ENCODE measurements at places on chromosomes 4 and X.
A peak's percentile ranks its signal among the peaks of the same experiment; 100 is the strongest.

GRCh38 chr4:56206258-56206657 lies 181.0 kb downstream of the AASDH start:
- no peak for DNase-seq

GRCh38 chr4:8465615-8466611 lies 25.3 kb downstream of the TRMT44 start:
- no peak for DNase-seq

GRCh38 chrX:39772057-39772832 lies 325.5 kb downstream of the BCOR start:
- DNase-seq, result peak; percentile 36

DNA sequence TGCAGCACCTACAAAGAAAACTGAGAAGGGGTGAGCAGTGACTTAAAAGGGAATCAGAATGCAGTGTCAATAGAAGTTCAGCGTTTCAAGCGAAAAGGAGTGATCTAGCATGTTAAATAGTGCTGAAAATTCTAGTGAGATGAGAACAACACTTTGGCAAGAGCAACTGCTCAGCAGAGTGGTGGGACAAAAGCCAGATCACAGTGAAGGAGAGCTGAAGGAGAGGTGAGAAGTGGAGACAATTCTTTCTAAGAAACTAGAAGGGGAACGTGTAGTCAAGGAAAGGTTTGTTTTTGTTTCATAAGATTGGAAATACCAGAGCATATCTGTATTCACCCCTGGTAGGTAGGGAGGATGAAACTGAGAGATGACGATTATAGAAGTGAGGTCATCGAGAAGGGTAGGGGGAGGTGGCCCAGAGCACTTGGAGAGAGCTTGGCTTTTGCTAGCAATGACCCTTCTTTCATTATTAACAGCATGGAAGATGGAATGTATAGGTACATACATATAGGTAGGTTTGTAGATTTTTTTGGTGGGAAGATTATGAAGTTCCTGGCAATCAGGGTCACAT lies 33.7 kb downstream of the SRPX2 start:
- DNase-seq, result no peak

DNA sequence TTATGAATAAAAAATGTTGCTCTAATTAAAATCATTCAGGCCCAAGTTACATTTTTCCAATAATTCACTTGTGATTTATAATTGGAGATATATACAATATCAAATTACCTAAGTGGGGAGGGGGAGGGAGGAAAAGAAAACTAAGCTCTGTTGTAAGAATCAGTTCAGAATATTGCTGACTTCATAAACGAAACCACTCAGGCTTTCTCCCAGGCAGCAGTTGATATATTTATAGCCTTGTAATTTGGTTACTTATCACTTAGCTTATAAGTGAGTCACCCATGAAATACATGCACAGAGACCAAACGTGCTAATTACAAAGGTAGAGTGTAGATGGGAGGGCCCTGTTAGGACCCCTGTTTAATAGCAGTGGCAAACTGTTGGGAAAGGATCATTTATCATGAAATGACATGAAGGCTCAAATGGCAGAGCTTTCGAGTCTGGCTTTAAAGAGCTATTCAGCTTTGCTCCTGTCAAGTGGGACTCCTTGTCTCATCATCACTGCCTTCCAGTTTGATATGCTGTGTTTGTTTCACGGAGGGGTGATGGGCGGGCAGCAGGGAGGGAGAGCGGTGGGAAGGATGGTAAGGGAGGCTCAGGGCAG lies 105.6 kb upstream of the PGRMC2 start:
- no peak for DNase-seq

DNA sequence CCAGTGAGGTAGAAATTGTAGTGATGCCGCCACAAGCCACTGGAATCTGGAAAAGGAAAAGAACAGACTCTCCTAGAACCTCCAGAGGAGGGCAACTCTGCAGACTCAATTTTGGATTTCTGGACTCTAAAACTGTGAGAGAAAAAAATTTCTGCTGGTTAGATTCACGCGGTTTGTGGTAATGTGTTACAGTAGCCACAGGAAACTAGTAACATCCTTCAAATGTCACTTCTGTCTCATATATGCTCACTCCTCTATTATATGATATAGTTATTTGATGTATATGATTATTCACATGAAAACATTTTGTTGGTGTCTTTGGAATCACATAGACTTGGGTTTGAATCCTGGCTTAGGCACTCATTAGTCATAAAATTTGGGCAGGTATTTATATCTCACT lies 18.8 kb downstream of the LDOC1 start:
- DNase-seq, result no peak

GRCh38 chr4:78265006-78265405 lies 207.9 kb downstream of the FRAS1 start:
- no peak for DNase-seq

- DNase-seq, result no peak
Measured at GRCh38 chr4:183407635-183408464, 36.6 kb upstream of the CDKN2AIP start.

DNA sequence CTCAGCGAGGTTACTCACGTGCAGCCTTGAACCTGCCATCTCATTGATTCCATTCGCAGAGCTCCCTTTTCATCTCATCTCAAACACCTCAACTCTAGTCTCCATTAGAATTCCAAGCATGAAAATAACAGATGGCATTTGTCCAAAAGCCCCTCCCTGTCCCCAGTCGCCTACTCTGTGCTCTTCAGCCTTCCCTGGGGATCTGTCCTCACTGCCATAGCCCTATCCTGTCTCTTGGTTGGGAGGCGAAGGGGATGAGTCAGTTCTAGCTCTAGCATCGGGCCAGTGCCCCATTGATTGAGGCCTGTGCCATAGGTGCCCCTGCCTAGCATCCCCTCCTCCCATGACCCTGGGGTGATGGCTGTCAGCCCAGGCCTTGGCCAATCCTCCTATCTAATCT lies 134.0 kb upstream of the PJA1 start:
- no peak for DNase-seq

GRCh38 chr4:38323141-38323641 lies 340.8 kb upstream of the KLF3 start:
- DNase-seq, result no peak

DNA sequence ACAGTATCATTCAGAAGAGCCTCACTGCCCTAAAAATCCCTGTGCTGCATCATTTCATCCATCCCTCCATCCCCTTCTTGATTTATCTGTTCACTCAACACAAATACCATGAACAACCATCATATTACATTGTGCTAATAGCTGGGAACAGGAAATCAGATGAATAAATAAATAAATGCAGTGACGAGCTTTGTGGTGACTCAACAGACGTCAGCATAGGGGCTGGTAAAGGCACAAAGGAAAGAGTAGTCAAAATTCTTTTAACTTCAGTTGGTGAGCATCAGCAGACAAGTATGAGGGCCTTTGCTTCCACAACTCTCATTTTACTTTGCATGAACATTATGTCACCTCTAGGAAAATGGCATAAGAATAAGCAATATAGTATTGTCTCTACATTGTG lies 65.5 kb downstream of the EDNRA start:
- no peak for DNase-seq

GRCh38 chr4:145316897-145317574 lies 136.6 kb upstream of the OTUD4 start:
- no peak for DNase-seq

DNA sequence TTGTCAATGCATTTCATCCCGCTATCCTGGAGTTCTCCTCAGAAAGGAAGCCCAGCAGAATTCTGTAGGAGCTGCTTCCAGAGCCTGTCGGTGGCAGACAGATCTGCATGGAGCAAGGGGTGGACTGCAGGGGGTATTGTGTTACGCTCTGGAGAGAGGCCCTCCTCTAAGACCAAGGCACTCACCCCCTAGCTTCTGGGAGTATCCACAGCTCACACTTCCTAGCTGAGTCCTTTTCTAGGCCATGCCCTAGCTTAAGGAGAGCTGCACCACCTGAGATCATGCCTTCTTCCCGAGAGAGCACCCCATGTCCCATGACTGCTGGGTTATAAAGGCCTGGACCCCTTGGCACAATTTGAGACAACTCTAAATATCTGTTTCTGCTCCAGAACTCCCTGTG lies 39.1 kb downstream of the MTNR1A start:
- no peak for DNase-seq

DNA sequence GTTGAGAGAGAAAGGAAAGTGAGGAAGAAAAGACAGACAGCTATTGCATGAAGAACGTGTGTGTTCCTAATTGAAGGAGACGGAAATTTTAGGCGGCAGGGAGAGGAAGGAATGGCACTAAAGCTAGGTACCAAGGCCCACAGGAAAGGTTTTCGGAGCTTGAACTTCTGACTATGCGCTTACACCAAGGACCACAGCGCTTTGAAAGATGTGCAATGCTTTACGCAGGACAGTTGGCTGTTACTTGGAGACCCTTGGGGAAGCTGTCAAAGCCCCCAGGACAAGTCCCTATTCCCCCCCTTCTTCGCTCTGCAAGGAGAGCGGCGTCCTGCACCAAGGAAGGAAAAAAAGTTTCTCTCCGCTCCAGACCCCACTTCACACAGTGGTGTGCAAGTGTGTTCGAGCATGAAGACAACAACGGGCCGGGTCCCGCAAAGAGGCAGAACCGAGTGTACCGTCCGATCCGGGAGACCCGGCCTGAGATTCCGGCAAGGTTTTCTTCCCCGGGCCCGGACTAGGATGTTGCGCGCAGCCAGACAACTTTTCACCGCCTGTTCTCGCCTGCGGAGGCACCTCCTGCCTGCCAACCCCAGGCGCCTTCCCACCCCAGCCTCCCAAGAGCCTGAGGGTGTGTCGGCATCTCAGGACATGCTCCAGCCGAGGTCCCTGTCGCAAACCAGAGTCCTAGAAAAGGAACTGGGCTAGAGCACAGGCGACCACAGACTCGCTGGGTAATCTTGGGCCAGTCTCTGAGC lies 896 bp downstream of the KDR start:
- DNase-seq, result no peak

DNA sequence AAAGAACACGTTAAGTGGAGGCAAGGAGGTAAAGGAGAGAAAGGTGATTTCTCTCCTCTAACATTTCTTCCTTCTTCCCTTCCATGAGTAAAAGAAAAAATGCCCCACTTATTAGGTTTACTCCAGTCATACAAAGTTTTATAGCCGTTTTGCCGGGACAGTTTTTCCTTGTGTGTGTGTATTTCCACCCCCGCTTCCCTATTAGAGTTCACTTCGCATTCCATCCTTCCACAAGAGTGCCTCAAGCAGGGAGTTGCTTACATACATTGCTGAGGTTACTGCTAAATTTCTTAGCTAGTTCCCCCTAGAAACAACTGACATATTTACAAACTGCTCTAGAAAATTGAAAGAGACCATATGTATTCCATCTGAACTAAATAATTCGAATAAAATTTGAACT lies 45.2 kb upstream of the BMP15 start:
- no peak for DNase-seq

GRCh38 chrX:143615851-143616250 lies 20.1 kb downstream of the SLITRK4 start:
- no peak for DNase-seq

DNA sequence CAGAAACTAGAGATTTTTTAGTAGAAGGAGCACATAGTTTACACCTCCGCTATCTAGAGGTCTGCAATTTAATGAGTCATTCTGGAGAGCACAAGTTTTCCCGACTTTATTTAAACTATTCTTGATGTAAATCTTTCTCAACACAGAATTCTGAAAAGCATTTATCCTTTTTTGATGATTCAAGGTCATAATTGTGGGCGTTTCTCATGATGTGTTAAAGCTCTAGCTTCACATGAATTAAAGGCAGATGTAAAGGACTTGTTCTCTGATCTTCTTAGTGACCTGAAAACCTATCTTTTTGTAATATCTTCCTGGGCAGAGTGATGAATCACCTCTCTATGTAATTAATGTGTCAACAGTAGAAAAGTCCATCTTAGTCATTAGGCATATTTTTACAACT lies 128.8 kb downstream of the COMMD8 start:
- DNase-seq, result no peak

DNA sequence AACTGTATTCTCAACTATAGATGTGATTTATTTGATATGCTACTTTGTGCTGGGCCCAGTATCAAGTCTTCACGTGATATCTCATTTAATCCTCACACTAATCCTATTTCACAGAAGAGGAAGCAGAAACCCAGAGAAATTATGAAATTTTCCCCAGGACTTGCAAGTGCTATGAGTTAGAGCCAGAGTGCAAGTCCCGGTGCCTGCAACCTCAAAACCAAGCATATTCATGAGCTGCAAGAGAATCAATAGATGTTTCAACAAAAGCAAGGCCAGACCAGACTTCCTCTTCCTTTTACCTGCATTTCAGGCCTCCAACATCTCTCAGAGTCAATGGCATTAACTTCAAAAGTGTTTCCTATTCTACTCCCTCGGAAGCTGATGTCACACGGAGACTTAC lies 92.2 kb upstream of the GATB start:
- DNase-seq, result no peak

- DNase-seq, result no peak
Measured at GRCh38 chrX:136268051-136269048, 17.1 kb upstream of the MAP7D3 start.

DNA sequence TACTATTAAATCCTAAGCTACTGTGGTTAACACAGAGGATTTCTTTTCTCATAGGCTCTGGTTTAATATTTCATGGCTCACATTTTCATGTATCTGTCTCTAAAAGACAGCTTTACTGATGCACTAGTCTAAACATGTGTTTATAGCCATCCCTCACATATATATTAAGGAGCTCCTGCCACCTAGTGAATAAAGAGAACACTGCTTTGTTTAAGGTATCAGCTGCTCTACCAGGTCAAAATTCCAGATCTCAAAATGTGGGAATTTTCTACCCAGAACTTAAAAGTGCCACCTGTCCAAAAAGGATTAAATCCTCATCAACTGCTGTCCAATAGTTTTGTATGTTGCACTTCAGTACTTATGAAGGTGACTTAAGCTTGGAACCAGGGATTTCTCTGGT lies 188.5 kb upstream of the TEX13C start:
- no peak for DNase-seq

- DNase-seq, result no peak
Measured at GRCh38 chr4:76292730-76293129, 13.8 kb upstream of the STBD1 start.

DNA sequence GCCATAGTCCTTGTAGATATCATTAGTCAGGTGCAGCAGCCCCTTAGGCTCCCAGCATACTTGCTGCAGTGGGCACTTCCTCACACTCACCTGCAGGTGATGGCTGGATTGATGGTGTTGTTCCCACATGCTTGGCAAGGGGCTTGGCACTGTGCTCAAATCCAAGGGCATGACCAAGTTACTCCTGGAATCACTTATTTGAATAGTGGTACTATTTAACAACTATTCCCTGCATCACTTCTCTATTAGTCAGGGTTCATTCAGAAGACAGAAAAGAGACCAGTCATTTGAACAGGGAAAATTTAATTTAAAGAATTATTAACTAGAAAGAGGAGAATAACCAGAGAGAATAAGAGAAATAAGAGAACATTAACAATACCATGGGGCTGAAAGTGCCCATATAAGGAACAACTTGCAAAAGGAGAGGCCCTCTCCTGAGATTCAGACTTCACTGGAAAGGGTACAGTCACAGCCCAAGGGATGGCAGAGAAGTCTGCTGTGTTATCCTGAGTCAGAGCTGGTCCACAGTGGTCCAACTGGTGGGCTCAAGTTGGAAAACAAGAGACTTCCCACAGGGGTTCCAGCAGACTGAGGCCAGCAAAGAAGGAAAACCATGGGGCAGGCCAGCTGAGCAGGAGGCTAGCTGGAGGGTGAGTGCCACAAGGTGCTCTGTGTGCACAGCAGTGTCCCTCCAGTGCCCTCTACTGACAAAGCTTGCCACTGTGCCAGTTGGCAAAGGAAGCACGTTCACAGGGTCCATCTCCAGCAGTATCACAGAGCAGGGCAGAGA lies 9.8 kb downstream of the SPP1 start:
- peak; percentile 31 for DNase-seq

- no peak for DNase-seq
Measured at GRCh38 chr4:48566034-48566384, 76.0 kb downstream of the ZAR1 start.

- no peak for DNase-seq
Measured at GRCh38 chr4:80781431-80781830, 249.1 kb upstream of the BMP3 start.

All from stimulated activated CD4-positive, alpha-beta T cell treated with anti-CD3 and anti-CD28 coated beads, TNF-alpha, amount 100 ng/mL, for 48 hours (primary cell).